NCI-H526 (cell line): ENCODE measurements at places on chromosomes 1 and 21.

DNA sequence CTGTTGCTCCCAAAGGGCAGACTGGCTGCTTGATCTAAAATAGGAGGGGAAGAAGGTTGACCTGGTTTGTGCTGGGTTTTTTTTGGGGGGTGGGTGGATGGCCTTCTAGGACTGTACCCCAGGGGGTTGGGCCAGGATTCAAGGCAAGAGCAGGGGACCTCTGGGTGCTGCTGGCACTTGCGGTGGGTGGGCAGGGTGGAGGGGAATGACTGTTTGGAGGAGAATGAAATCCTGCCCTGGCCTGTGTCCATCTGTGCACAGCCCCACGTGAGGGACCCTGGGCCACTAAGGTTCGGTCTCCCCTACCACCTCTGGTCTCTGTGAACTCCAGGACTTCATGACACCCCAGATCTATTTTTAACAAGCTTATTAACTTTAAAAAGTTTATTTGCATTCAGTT, 414.2 kb downstream of the PTPRU start:
- DNase-seq: no peak

DNA sequence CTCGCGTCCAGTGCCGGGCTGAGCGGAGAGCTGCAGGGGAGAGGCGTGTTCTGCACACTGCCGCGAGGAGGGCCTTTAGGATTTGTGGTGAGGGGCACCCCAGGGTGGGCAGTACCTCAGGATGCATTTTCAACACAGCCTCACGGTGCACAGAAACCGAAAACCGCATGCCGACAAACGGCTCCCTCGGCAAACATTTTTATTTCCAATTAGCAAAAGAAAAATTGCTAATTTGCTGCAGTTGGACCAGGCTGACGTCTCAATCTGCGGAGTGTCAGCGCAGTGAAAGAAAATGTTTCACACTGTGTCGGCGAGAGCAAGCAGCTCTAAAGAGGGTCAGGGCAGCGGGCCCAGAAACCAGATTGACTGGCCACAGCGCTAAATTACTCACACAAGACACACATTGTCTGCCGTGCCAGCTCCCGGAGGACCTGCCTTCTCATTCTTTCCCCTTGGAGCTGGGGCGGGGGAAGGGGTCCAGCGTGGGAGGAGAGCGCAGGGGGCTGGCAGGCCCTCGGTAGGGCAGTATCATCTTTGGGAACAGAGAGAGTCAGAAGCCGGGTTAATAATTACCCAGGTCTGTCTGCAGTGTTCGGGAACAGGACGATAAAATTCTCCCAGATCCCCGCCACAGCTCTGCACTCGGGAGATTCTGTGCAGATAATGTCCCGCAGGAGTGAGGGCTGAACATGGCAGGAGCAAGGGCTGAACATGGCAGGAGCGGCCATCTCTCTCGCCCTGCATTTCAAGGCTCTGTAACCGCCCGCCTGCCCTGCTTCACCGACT, 150.2 kb downstream of the PRDM16 start:
- peak; percentile 55 for DNase-seq

DNA sequence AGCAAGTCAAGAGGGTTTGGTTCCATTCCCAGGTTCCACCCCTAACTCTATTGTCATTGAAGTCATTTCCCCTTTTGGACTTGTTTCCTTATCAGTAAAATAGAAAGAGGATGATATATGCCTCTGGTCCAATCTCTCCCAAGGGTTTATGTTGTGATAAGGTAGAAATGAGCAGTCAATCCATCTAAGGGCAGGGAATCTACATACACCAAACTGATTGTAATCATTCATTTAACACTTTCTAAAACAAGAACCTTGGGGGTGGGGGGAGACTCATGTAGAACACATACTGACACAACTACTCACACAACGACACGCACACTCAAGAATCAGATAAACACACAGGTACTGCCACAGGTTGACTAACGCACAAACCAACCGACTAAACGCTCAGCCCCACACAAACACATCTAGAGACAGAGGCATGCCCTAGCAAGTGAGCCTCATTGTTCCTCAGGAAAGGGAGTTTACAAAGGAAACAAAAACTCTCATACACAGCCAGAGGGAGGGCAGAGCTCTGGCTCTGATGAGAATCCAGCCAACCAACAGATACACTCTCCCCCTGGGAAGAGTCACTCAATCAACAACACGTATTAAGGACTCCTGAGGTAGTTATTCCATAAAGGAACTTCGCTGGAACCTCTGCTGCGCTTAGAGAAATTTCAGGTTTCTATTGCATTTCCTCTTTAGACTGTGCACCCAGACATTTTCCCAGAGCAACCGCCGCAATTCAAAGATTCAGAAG, 1.0 kb downstream of the F11R start:
- peak; percentile 57 for DNase-seq

DNA sequence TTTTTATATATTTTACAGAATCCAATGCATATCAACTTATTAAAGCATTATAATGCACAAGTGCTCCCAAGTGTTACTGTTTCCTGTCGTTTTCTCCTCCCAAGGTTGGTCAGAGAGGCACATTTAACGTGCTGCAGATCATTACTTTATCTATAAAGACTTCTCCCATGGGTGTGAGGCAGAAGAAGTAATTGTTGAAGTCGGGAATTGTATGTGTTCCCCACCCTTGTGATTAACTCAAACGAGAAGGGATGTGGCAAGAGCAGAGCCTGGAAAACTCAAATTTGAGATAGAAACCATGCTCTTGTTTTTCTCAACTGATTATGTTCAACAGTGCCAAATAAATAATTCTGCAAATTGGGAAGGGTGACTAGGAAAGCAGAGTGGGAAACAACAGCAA, 412.5 kb upstream of the ADAMTS5 start:
- DNase-seq: no peak

- DNase-seq: no peak
These were observed 22.1 kb downstream of the UCK2 start for GRCh38 chr1:165849353-165850133.
